ENCODE measurements at places on chromosomes 12 and 14.

DNA sequence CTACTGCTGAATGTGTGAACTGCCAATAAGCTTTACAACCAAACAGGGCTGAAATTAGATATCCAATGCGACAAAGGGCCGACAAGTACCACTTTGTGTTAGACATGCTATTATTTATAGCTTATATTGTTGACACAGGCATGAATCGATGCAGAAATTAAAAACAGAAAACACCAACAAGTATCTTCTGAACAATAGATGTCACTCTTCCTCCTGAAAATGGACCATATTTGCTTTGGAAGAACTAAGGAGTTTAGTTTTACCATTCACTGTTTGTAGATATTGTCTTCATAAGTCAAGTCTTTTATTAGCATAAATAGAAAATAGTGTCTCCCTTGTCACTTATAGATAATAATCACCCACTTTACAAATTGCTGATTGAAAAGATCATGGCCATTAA lies 86.5 kb downstream of the LRIG3 start:
- DNase-seq = no peak

GRCh38 chr12:92784797-92785562 lies 82.2 kb downstream of the PLEKHG7 start:
- no peak for DNase-seq

GRCh38 chr12:48331399-48331798 lies 19.3 kb downstream of the ZNF641 start:
- no peak for DNase-seq

GRCh38 chr14:73747379-73748211 lies 33.4 kb upstream of the PNMA1 start:
- no peak for DNase-seq

DNA sequence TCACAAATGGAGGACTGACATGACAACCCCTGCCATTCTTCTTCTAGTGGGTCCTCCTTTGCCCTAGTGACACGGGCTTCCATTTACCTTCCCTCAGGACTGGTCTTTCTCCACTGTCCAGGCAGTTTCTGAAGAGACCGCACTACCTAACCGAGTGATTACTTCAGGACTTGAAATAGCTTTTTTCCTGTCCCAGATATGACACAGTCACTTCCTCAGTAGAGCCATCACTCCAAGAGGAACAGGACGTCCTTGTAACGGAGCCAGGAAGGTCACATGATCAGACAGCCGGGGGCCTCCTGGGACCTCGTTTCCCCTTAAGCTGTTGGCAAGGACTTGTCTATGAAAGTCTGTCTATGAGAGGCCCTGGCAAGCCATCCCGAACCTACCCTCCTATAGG lies 62.3 kb downstream of the FOS start:
- peak; percentile 97 for DNase-seq

- DNase-seq = peak; percentile 66
Measured at GRCh38 chr14:63438065-63438757, 105.0 kb downstream of the PPP2R5E start.

GRCh38 chr14:50061664-50062437 lies 54.5 kb downstream of the VCPKMT start:
- no peak for DNase-seq

GRCh38 chr12:40579687-40580086 lies 112.6 kb upstream of the CNTN1 start:
- DNase-seq = no peak

DNA sequence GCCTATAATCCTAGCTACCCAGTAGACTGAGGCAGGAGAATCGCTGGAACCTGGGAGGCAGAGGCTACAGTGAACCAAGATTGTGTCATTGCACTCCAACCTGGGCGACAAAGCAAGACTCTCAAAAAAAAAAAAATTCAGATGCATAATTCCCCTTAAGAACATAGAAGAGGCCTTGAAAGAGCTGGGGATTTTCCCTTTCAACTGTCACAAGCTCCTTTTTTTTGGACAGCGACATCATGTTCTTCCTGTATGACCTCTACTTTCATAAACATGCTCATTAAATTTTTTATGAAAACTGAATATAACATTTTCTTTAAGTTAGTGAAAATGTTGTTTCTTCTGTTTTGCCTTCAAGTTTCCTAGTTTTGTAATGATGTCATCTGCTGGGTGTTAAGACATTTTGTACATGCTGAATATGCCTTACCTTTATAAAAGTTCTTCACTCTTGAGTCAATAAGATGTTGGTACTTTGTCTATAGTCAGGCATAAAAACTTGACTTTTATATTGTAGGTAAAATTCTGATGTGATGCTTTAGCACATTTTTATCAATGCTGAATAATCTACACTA lies 76.0 kb downstream of the PTHLH start:
- DNase-seq = no peak

DNA sequence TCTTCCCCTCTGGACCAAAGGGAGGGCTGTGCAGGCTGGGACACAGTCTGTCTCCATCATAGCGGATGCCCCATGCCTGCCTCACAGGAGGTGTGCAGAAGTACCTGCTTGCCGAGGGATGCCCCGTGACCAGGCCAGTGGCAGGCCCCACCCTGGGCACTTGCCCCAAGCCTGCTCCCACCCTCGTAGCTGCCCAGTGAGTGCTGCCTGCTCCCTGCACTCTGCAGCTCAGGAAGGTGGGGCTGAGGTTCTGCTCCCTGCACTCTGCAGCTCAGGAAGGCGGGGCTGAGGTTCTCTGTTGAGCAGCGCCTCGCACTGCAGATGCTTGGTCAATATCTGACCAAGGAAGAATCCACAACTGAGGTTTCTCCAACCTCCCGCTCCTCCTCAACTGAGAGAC lies 6.9 kb downstream of the MMAB start:
- no peak for DNase-seq

DNA sequence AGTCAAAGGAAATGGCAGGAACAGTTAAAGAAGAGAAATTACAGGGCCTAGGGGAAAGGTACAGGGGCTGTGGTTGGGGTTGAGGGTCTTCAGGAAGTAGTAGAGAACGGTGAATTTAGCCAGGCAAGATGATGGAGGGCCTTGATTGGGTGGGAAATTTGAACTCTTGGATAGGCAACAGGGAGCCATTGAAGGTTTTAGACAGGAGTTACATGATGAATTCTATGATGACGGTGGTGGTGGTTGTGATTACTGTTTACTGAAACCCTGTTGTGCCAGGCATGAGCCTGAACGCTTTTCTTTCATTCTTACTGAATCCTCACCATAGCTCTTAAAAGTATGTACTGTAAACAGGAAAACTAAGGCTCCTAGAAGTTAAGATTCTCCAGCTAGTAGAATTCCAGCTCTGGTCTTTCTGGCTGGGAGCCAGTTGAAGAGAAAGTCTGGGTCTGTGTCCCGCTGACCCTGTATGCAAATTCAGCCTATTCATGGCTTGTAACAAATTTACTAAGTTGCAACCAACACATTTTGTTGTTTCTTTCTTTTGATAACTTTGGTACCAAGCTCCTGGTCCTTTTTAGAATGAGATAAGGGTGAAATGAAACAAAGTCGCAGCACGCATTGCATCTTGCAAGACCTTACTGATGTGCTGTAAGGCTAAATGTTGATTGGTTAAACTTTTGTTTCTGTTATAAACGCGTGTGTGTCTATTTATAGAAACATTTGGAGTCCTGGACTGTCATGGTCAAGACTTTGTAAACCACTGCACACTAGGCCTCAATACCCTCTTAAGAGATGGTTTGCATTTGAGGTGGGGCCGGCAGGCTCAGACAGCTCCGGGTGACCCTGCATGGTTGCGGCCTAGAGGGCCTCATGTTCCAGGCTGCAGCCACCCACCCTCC lies 6.0 kb downstream of the ORAI1 start:
- DNase-seq = no peak

GRCh38 chr12:132466241-132467201 lies 23.4 kb upstream of the FBRSL1 start:
- DNase-seq = no peak

DNA sequence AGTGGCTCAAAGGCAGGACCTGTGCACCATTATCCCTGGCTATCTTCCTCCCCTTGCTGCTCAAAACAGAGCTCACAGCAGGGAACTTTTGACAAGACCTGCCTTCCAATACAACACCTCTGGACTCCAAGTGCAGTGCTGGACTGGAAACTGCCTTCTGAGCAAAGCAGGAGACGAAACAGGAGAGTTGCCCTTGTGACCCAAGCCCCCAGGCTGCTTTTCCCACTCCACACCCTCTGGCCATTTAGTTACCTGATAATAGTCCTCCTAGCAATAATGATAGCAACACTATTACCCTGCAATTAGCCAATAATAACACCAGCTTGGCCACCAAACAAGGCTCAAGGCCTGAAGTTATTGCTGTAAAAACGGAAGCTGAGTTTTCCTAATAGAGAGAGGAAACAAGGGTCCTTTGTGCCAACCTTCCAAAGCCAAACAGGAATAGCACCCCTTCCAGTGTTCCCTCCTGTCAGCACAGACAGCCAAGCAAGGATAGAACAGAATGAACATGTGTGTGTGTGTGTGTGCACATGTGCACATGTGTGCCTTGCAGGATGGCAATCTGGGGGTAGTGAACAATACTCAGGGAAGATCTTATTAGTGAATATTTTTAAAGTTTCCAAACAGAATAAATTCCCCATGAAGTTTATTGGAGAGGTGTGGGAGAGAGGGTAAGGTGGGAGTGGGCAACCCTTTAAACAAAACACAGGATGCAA lies 9.2 kb upstream of the KRT73 start:
- no peak for DNase-seq

- DNase-seq = no peak
Measured at GRCh38 chr12:112979041-112979680, 842 bp downstream of the OAS2 start.

DNA sequence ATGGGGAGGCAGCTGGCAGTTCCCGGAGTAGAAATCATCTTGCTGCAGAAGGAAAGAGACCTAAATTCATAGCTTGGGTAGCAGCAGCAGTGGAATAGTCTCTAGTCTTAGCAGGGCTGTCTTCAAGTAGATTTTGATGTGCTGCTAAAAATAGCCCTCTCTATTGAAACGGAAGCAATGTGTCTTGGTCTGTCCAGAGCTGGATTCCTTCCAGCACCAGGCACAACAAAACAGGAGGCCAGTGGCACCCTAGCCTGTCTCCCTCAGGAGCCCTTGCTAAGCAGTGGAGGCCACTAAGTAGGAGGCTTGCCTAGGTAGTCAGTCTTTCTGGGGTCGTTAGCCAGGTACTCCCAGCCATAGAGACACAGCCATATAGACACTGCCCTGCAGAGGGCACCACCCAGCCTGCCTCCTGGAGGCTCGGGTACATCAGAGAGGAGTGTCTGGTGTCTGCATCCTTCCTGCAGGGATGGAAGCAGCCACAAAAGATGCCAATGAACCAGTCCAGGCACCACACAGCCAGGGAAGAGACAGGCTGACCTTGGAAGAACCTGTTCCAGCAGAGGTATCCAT lies 97.5 kb downstream of the CRACR2A start:
- no peak for DNase-seq

DNA sequence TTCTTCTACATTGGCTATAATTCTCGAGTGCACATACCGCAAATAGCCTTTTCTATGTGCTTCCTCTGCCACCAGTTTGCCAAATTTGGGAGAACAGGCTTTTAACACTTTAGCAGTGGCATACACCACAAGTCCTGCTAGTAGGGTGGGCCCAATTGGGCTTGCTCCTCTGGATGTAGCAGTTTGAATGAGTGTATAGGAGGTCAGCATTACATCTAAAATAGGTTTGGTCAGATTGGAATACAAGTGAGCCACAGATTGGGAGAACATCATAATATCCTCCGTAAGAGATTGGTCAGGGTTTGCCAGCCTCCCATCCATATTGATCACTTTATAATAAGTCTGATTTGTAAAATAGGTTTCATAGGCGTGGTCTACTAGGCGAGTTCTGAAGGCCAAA lies 902 bp downstream of the ABCD2 start:
- DNase-seq = no peak

- no peak for DNase-seq
Measured at GRCh38 chr12:46492471-46493085, 120.0 kb upstream of the SLC38A2 start.

- DNase-seq = peak; percentile 40
Measured at GRCh38 chr14:23056956-23057756, at the start of gene CDH24. Gene CDH24, minus strand, starts transcription at chr14:23057520. Its CDS starts 1,787 bp downstream, at chr14:23055733.

DNA sequence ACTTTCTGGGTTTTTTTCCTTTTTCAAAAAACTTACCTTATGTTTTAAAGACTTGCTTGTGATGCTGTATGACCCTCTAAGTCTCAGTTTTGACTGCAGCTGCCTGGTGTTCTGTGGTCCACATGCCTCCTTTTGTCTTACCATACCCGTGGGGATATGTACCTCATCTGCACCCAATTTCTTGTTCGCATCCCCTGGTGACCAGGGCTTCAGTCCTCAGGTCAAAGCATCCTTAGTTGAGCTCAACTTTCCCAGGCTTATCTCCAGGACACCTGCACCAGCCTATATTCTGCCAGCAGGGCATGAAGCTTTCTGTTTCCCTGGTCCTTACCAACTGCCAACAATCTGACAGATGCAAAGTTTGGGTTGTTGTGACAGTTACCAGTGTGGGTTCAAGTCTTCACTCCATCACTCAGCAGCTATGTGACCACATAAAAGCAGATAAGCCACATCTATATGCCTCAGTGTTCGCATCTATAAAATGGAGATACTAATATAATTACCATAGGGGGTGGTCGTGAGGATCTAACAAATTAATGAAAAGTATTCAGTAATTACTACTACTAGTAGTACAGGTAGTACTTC lies 94.0 kb downstream of the NTF3 start:
- no peak for DNase-seq

DNA sequence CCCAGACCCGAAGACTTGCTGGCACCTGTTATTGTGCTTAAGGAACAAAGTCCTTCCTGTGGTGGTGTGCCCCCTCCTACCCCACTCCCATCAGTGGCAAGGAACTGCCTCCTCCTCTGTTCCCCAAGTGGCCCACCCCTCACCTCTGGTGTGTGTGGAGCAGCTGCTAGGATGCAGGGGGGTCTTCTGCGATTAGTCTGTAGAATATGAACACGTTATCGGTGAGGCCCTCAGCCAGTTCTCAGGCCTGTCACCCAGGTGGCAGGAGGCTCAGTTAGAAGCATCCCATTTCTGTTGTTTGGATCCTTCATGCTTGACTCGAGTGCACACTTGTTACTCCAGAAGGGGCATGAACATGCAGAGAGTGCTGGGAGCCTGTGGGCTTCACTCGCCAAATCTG lies 39.3 kb downstream of the RAB35 start:
- no peak for DNase-seq

DNA sequence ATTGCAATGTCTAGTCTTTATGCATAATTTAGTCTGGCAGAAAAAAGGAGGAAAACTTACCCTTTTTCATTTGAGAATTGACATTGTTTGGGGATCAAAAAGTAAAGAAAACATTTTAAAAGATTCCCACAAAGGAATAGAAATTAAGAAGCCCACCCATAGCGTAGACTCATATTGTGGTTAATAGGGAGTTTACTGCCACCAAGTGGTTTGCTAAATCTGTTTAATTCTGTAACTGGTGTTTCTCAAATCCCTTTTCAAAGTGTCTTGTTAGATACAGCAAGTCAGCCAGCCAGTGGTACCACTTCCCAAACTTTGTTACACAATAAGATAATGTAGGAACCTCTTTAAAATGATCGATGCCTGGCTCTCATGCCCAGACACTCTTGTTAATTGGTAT lies 180.3 kb downstream of the IPO8 start:
- DNase-seq = no peak

Measured in tibial nerve (tissue), 4 donors.